ENCODE measurements at places on chromosomes 3 and 15.
A peak's percentile ranks its signal among the peaks of the same experiment; 100 is the strongest.

GRCh38 chr3:112149136-112149535 is 16.1 kb upstream of the GCSAM start:
- DNase-seq, result no peak

DNA sequence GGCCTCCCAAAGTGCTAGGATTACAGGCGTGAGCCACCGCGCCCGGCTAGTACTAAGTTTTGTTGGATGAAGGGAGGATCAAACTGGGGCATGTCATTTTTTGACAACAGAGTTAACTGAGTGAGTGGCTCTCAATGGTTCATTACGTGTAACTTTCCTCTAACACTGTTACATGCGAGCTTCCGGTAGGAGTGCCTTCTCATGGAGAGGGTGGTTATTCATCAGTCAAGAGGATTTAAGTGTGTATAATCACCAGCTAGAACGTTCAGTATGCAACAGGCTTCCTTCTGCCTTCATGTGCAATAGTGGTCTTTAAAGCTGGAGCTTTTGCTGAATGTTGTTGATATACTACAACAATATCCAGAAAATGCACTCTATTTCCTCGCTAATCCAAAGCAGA is 19.1 kb upstream of the GOLGA8A start:
- no peak for DNase-seq

DNA sequence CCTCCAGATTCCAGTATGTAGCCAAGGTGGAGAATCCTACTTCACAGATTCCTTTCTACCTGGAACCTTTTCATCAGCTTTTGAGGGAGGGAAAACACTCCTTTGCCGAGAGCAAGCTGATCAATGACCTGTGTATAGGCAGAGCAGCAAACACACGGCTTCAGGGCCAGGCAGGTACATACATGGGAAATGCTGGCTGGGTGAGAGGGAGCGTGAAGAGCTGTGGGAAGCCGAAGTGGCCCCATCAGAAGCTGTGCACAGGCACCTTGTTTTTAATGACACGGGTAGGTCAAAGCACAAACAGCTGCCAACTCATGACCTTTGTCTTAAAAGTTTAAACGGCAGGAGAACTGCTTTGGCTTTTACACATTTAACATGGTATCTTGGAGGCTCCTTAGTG is 25.3 kb downstream of the STARD5 start:
- no peak for DNase-seq

GRCh38 chr3:106425916-106426315 is 557.1 kb upstream of the CBLB start:
- DNase-seq, result no peak

- DNase-seq, result no peak
Measured at GRCh38 chr3:127221037-127221436, 28.1 kb downstream of the PRR23E start.

DNA sequence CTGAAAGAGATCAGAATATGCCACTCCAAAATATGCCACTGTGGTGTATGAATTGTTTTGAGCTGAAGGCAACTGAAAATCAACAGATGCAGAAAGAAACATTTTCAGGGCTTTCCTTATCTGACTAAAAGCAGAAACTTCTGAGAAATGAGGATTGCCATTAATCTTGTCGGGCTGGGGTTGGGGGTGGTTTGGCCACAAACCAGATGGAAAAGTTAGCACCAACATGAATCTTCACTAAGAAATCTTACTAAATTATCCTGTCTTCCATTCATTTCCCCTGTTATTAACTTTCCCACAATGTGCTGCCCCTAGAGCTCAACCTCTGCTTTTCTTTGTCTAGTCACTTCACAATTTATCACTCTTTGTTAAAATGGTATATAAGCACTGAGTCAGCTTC is 229.9 kb upstream of the GADL1 start:
- no peak for DNase-seq

GRCh38 chr3:155088706-155089345 is 8.7 kb downstream of the MME start:
- DNase-seq, result no peak

DNA sequence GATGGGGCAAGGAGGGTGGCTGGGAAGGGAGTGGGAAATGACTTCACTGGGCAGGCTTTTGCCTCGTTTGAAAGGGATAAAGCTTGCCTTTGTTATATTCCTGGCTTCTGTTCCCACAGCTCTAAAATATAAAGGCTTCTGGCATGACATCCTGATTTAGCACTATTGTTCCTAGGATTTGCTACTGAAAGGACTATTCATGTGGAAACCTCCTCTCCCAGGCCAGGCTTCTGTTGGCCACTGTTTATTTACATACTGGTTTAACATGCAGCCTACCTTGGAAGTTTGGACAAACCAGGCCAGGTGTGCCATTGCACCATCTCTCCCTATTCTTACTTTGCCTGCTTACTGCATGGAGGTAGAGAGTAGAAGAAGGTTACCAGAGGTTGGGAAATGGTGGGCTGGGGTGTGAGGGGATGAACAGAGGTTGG is 2.4 kb upstream of the LMCD1 start:
- no peak for DNase-seq

GRCh38 chr3:111035316-111035715 is 36.3 kb upstream of the NECTIN3 start:
- DNase-seq, result no peak

- no peak for DNase-seq
Measured at GRCh38 chr3:50342813-50343633, 2.4 kb upstream of the RASSF1 start.

GRCh38 chr15:60371175-60372051 is 26.4 kb downstream of the ANXA2 start:
- peak; percentile 99 for DNase-seq

- peak; percentile 38 for DNase-seq
Measured at GRCh38 chr3:142844339-142844977, 44.4 kb downstream of the PCOLCE2 start.

GRCh38 chr3:13705702-13706280 is 156.9 kb downstream of the FBLN2 start:
- DNase-seq, result no peak

DNA sequence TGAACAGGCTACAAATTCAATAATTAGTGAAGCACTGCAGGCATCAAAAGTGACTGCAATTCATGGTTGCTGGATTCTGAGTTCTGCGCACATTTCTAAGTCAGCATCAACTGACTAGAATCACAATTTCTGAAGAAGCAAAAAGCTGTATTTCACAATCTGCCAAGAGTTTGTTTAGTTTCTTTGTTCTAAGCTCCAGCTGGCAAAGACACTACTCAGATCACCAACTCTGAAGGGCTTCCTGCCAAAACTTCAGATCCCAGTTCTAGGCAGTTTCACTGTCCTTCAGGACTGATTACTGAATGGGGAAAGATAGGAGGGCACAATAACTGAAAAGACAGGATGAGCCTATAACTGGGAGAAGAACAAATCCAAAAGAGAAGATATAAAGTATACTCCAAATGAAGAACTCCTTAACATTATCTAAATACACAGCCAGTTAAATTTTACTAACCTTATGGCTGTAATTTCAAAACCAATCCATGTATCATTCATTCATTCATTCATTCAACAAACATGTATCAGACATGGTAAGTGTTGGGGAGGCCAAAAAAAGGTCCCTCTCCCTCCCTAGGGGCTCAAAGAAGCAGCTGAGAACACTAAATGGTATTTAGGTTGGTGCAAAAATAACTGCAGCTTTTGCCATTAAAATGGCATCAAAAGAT is 17.1 kb downstream of the TJP1 start:
- DNase-seq, result no peak

GRCh38 chr3:31978553-31978952 is 2.5 kb downstream of the OSBPL10 start:
- DNase-seq, result no peak

- peak; percentile 59 for DNase-seq
Measured at GRCh38 chr15:39657668-39658067, 76.8 kb downstream of the THBS1 start.

Measured in kidney capillary endothelial cell (primary cell).